ENCODE measurements at places on chromosomes 7 and 10. TPM values are rescaled to one million over a fixed set of nuclear protein-coding genes. Genes with fewer than 3 reads are reported as not detected.
A peak's percentile ranks its signal among the peaks of the same experiment; 100 is the strongest.

Gene LLCFC1
- not detected for total RNA-seq

Gene TRIM50
- not detected for total RNA-seq

Gene DDC
- total RNA-seq, result not detected

Gene TRIM73
- 18.3 TPM for total RNA-seq

Gene CDHR1
- total RNA-seq, result 1.7 TPM

Gene PTF1A
- total RNA-seq, result not detected

Gene HTR5A
- not detected for total RNA-seq

Gene SPDYE6
- total RNA-seq, result not detected

Gene PILRA
- 9.8 TPM for total RNA-seq

Gene MSS51
- 6.4 TPM for total RNA-seq

GRCh38 chr10:12195281-12195602, 449 bp downstream of the NUDT5 start:
- H3K27me3 ChIP-seq, result no peaks in the 10 kb centered on the region
- H3K27ac ChIP-seq, result peak overlapping the region; percentile 94
- no peak for DNase-seq
- H3K36me3 ChIP-seq, result peaks cover 14% of the 10 kb centered on the region

- no peaks in the 10 kb centered on the region for H3K4me1 ChIP-seq
- H3K27ac ChIP-seq, result no peak overlapping the region
- H3K27me3 ChIP-seq, result no peaks in the 10 kb centered on the region
- no peaks in the 10 kb centered on the region for H3K36me3 ChIP-seq
- H3K4me3 ChIP-seq, result no peak overlapping the region
- DNase-seq, result no peak
These were observed 1189.5 kb downstream of the GATA3 start for GRCh38 chr10:9243941-9244411.

DNA sequence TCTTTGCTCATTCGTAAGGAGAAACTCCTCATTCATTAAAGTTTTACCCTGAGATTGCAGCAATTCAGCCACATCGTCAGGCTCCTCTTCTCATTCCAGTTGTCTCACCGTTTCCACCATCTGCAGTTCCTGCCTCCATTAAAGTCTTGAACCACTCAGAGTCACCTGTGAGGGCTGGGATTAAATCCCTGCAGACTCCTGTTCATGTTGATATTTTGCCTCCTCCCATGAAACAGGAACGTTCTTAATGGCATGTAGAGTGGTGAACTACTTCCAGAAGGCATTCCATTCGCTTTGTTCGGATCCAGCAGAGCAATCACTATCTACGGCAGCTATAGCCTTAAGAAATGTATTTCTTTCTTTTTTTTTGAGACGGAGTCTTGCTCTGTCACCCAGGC, 96.5 kb upstream of the FAM20C start:
- no peaks in the 10 kb centered on the region for H3K36me3 ChIP-seq
- no peaks in the 10 kb centered on the region for H3K4me1 ChIP-seq
- no peak overlapping the region for H3K4me3 ChIP-seq
- DNase-seq, result no peak
- no peak overlapping the region for H3K27ac ChIP-seq

GRCh38 chr10:110286841-110287240, 17.9 kb downstream of the SMNDC1 start:
- peaks cover 6% of the 10 kb centered on the region for H3K4me1 ChIP-seq
- H3K36me3 ChIP-seq, result no peaks in the 10 kb centered on the region
- H3K27ac ChIP-seq, result no peak overlapping the region
- no peak overlapping the region for H3K4me3 ChIP-seq
- H3K27me3 ChIP-seq, result no peaks in the 10 kb centered on the region

DNA sequence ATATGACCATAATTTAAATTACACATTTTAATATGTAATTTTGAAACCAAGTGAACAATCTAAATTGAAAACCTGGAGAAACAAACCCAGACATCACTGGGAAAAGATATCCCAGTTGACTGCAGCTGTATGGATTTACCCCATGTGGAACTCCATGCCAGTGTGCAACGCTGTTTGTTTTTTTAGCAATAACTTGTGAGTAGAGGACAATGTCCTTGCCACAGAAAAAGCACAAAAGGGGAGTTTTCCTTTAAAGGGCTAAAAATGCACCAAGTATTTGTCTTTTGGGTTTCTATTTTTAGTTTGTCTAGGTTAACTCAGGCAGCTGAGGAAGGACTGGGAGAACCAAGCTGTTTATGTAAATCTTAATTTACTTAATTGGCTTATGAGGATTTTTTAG, 15.1 kb upstream of the COL17A1 start:
- no peaks in the 10 kb centered on the region for H3K4me1 ChIP-seq
- DNase-seq, result no peak
- H3K36me3 ChIP-seq, result no peaks in the 10 kb centered on the region
- H3K27ac ChIP-seq, result no peak overlapping the region

- no peak overlapping the region for H3K4me3 ChIP-seq
- no peak for DNase-seq
- no peaks in the 10 kb centered on the region for H3K27me3 ChIP-seq
- H3K36me3 ChIP-seq, result no peaks in the 10 kb centered on the region
- no peak overlapping the region for H3K27ac ChIP-seq
These were observed 62.9 kb upstream of the VKORC1L1 start for GRCh38 chr7:65809982-65810288.

GRCh38 chr10:61795551-61795950, 105.9 kb upstream of the ARID5B start:
- H3K4me3 ChIP-seq, result no peak overlapping the region
- H3K36me3 ChIP-seq, result no peaks in the 10 kb centered on the region
- H3K27me3 ChIP-seq, result no peaks in the 10 kb centered on the region
- no peaks in the 10 kb centered on the region for H3K4me1 ChIP-seq
- H3K27ac ChIP-seq, result no peak overlapping the region

GRCh38 chr7:73454424-73454823, 20.8 kb downstream of the FZD9 start:
- no peaks in the 10 kb centered on the region for H3K27me3 ChIP-seq
- no peaks in the 10 kb centered on the region for H3K4me1 ChIP-seq
- no peak overlapping the region for H3K4me3 ChIP-seq
- no peak overlapping the region for H3K27ac ChIP-seq
- no peak for DNase-seq

DNA sequence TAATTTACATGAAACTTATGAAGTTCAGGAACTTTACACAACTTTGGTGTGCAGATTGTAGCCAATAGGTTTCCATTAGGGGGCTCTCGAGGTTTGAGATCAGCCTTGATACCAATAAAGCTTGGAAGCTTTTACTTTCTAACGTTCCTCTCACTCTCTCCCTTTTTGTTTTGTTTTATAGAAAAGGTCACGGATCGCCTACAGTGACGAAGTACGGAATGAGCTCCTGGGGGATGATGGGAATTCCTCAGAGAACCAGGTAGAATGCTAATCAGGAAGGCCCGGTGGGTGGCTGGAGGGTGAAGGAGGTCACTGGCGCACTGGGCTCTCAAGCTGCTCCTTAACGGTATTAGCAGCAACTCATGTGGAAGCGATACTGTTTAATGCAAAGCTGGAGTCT, 79.9 kb downstream of the VTI1A start:
- no peaks in the 10 kb centered on the region for H3K27me3 ChIP-seq
- no peak for DNase-seq
- no peak overlapping the region for H3K4me3 ChIP-seq

DNA sequence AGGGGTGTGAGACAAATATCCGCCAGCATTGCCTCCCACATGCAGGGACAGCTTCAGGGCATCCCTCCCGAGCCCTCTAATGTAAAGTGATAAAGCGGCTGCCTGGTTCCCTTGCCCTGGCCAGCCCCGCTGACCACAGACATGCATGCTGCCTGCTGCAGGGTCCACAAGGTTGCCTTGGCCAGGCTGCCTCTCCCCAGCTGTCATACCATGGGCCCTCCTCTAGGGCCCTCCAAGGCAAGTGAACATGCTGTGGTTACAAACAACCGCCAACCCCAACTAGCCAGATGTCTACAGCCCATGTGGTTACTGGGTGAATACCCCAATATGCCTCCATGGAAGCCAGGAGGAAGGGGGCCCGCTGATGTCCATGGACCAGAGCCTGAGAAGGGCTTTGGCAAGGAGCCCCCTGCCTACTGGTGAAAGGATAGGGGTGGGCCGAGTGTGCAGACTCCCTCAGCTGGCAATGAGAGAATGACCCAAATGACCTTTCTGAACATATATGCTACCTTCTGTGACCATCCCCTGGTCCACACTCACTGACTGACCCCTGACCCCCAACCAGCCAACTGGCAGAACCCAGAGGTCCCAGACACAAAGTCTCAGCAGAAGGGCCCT, 37.4 kb downstream of the GRID1 start:
- no peak overlapping the region for H3K27ac ChIP-seq
- no peaks in the 10 kb centered on the region for H3K4me1 ChIP-seq
- no peaks in the 10 kb centered on the region for H3K36me3 ChIP-seq
- H3K27me3 ChIP-seq, result no peaks in the 10 kb centered on the region

GRCh38 chr10:28822719-28823464, 145.6 kb downstream of the BAMBI start:
- no peaks in the 10 kb centered on the region for H3K36me3 ChIP-seq
- no peaks in the 10 kb centered on the region for H3K27me3 ChIP-seq
- no peak for DNase-seq
- H3K4me3 ChIP-seq, result no peak overlapping the region
- H3K4me1 ChIP-seq, result no peaks in the 10 kb centered on the region

GRCh38 chr7:105829681-105830322, 46.6 kb downstream of the ATXN7L1 start:
- no peaks in the 10 kb centered on the region for H3K27me3 ChIP-seq
- H3K4me3 ChIP-seq, result no peak overlapping the region

DNA sequence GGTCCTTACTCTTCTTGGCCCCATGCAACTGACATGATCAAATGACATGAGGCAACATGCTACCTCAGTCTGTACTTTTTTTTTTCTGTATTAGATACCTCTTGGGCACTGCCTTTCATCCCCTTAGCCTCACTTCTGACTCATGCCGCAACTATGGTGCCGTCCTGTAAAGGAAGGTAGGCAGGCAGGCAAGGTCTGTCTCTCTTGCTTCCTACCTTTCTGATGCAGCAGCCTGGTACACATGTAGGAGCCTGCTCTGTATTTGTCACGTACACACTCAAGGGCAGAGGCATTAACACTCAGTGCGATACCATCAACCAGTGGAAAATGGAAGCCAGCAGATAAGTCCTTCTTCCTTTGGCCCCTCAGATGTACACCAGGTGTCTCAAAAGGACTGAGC, 146.7 kb downstream of the ATE1 start:
- no peak overlapping the region for H3K27ac ChIP-seq
- H3K27me3 ChIP-seq, result no peaks in the 10 kb centered on the region
- no peak for DNase-seq
- no peak overlapping the region for H3K4me3 ChIP-seq
- no peaks in the 10 kb centered on the region for H3K36me3 ChIP-seq
- no peaks in the 10 kb centered on the region for H3K4me1 ChIP-seq

DNA sequence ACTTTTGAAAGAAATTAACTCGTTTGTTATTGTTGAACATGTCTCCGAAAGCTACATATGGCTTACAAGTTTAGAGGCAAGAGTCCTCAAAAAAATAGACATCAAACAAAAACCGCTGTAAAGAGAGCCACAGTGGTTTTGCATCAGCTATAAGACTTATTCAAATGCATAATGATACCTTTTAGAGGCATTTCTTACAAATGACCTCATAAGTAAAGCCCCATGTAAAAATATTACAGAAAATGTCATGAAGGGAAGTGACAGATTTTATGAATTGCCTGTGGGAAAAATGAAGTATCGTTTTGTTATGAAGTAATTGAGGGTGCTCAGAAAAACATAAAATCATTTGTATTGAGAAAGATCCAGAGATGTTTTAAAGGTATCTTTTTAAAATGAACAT, 598.0 kb downstream of the NXPH1 start:
- no peaks in the 10 kb centered on the region for H3K4me1 ChIP-seq
- H3K27me3 ChIP-seq, result no peaks in the 10 kb centered on the region
- DNase-seq, result no peak

- no peak overlapping the region for H3K27ac ChIP-seq
- peak; percentile 8 for DNase-seq
- H3K36me3 ChIP-seq, result no peaks in the 10 kb centered on the region
- peaks cover 36% of the 10 kb centered on the region for H3K4me1 ChIP-seq
- no peaks in the 10 kb centered on the region for H3K27me3 ChIP-seq
These were observed 124.4 kb downstream of the DOCK4 start for GRCh38 chr7:112081778-112082177.

DNA sequence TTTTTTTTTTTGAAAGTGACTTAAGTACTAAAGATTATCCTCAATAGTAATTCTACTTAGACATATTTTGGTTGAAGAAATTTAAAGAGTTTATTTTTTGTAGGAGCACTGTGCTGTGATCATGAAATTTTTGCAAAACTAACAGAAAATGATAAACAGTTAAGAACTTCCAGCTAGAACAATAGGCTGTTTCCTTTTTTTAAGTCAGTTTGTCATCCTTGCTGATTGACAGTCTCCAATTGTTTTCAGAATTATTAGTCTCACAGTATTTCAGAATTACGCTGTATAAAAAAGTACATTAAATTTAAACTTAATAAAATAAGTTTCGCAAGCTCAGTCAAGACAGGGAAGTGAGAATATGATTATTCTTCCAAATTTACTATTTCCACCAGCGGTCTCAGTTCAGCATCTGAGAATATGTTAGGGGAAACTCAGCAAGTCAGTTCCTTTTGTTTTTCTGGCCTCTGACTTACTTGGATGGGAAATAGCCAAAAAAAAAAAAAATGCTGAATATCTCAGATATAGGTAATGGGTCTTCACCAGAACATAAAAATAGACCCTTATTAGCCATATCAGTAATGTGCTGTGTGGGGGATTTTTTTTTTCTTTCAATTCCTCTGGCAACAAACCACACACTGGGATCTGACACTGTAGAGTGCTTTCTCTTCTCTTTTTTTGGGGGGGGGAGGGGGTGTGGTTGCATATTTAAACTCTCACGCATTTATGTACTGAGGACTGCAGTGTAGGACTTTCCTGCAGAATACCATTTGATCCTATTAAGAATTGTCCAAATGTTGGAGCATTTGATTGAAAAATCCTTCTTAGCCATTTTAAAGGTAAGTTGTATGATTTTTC, at the start of gene CD36:
Gene CD36, plus strand, starts transcription at position 732 of the 855 bp plus-strand sequence. CDS start 8,099 bp downstream, outside the sequence.
- peak; percentile 23 for DNase-seq
- H3K4me1 ChIP-seq, result peaks cover 6% of the 10 kb centered on the region
- no peak within 1 kb of the TSS for H3K4me3 ChIP-seq
- H3K27ac ChIP-seq, result no peak within 1 kb of the TSS
- no peaks in the 10 kb centered on the region for H3K36me3 ChIP-seq

DNA sequence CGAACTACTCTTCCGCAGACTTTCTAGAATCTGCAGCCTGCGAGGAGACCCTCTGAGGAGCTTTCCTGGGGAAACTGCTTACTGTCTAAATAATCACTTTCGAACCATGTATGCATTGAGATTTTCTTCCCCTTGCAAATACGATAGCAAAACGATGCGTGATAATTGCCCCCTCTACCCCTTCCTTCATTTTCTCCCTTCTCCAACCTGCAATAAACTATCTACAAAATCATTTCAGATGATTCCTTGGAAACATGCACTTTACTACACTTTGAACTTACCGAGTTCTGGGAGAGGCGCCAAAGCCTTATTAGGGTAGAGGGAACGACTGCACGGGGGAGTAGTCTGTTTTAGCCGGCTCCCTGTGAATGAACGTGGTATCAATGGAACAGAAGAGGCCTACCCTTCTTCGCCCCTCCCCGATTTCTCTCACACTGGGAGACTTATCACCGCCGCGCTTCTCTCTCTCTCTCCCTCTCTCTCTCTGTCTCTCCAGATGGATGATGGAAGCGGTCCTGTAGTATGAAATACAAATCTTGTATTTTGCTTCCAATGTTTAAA, at the start of gene FGFBP3:
Gene FGFBP3, minus strand, starts transcription at position 370 of the 561 bp plus-strand sequence. CDS start 517 bp downstream, outside the sequence.
- H3K4me1 ChIP-seq, result peaks cover 10% of the 10 kb centered on the region
- peak within 1 kb of the TSS; percentile 9 for H3K27ac ChIP-seq
- H3K27me3 ChIP-seq, result no peaks in the 10 kb centered on the region
- peak within 1 kb of the TSS; percentile 64 for H3K4me3 ChIP-seq
- DNase-seq, result no peak

Measured in B cell (primary cell).